Activated T-helper 1 cell treated with anti-CD3 and anti-CD28 coated beads, Interleukin-12 subunit alpha, Interleukin-12 subunit beta, Interleukin-2, Interleukin-4 antibody, amounts not matched to agents 30 ng/mL and 10 ng/mL and 1 ng/mL, durations not matched to agents 14 hours and 24 hours and 36 hours (primary cell): ENCODE measurements at places on chromosomes 1 and 21. TPM values are rescaled to one million over a fixed set of nuclear protein-coding genes. Genes with fewer than 3 reads are reported as not detected.

DISP3 gene
- 0.41 and 0.44 TPM in 2 replicates for total RNA-seq

DNA sequence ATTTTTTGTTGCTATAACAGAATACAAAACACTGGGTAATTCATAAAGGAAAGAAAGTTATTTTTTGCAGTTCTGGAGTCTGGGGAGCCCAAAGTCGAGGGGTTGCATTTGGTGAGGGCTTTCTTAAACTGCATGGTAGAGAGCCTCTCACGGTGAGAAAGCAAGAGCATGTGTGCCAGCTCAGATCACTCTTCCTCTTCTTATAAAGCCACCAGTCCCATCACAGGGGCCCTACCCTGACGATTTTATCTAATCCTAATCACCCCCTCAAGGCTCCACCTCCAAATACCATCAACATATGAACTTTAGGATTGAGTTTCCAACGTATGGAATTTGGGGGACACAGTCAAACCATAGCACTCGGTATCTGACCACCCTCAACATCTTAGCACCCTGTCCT lies 1.0 kb upstream of the STRIP1 start:
- no peaks in the 10 kb centered on the region for H3K27me3 ChIP-seq
- DNase-seq: no peak
- H3K4me3 ChIP-seq: peak overlapping the region; percentile 93
- H3K4me1 ChIP-seq: peaks cover 54% of the 10 kb centered on the region
- peak overlapping the region; percentile 85 for H3K27ac ChIP-seq

- H3K27ac ChIP-seq: no peak overlapping the region
- no peaks in the 10 kb centered on the region for H3K36me3 ChIP-seq
- H3K4me3 ChIP-seq: no peak overlapping the region
- H3K4me1 ChIP-seq: no peaks in the 10 kb centered on the region
Observed at GRCh38 chr1:222299524-222299923, 248.4 kb downstream of the HHIPL2 start.

- no peaks in the 10 kb centered on the region for H3K27me3 ChIP-seq
- H3K4me1 ChIP-seq: no peaks in the 10 kb centered on the region
- no peak overlapping the region for H3K27ac ChIP-seq
- H3K36me3 ChIP-seq: no peaks in the 10 kb centered on the region
- no peak overlapping the region for H3K4me3 ChIP-seq
Observed at GRCh38 chr21:16945580-16945979, 567.3 kb upstream of the CXADR start.

GRCh38 chr1:116477429-116477828 lies 93.4 kb downstream of the CD58 start:
- no peaks in the 10 kb centered on the region for H3K36me3 ChIP-seq
- H3K4me1 ChIP-seq: no peaks in the 10 kb centered on the region
- H3K27ac ChIP-seq: no peak overlapping the region
- no peaks in the 10 kb centered on the region for H3K27me3 ChIP-seq
- H3K4me3 ChIP-seq: no peak overlapping the region

MSH4 gene
- 0.39 and 0.54 TPM in 2 replicates for total RNA-seq

DNA sequence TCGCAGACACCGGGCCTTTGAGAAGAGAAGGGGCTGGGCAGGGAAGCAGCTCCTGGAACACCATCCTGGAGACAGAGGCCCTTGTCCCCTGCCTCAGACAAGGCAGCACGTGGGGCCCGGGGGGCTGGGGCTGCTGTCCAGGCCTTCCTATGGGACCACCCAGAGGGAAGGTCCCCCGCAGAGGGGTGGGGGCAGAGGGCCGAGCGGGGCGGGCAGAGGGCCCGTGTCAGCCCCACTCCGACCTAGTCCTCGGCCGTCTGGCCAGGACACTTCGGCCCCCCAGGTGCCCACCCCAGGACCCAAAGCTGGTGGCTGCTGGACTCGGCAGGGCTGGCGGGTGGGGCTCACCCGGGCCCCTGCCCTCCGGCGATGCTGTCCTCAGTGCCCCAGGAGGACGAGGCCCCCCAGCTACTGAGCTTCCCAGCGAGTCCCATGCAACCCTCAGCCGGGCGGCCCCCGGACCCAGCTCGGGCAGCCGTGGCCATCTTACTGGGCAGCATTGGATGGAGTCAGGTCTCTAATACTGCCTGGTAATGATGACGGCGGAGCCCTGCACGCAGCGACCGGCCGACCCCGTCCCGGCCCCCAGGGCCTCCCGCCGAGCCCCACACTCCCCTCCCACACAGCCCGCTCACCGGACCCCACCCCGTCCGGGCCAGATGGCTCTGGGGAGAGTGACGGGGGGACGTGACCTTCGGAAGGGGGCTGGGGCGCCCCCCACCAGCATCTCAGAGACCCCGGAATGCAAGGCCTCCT lies 6.9 kb upstream of the TTLL10 start:
- peaks cover 6% of the 10 kb centered on the region for H3K4me1 ChIP-seq
- DNase-seq: no peak
- H3K27ac ChIP-seq: no peak overlapping the region

GRCh38 chr1:80154176-80154575 lies 1147.6 kb upstream of the ADGRL4 start:
- H3K27me3 ChIP-seq: no peaks in the 10 kb centered on the region
- no peak overlapping the region for H3K4me3 ChIP-seq
- no peaks in the 10 kb centered on the region for H3K4me1 ChIP-seq
- H3K36me3 ChIP-seq: no peaks in the 10 kb centered on the region
- no peak overlapping the region for H3K27ac ChIP-seq

DNA sequence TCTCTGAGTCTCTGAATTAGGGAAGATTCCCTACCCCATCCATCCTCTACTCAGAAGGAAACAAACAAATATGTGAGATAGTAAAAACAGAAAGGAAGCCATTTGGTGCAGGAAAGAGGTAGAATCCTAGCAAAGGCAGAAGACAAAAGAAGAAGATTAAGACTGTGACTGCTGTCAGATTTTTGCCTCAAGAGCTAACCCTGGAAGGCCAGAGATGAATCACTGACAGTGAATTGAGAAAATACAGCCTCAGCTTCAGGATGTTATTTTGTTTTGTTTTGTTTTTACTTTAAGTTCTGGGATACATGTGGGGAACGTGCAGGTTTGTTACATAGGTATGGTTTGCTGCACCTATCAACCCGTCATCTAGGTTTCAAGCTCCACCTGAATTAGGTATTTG lies 31.7 kb downstream of the DSTYK start:
- no peak for DNase-seq
- no peak overlapping the region for H3K4me3 ChIP-seq
- peaks cover 43% of the 10 kb centered on the region for H3K36me3 ChIP-seq
- peaks cover 39% of the 10 kb centered on the region for H3K4me1 ChIP-seq

RGS18 gene
- not detected in 2 replicates for total RNA-seq

DNA sequence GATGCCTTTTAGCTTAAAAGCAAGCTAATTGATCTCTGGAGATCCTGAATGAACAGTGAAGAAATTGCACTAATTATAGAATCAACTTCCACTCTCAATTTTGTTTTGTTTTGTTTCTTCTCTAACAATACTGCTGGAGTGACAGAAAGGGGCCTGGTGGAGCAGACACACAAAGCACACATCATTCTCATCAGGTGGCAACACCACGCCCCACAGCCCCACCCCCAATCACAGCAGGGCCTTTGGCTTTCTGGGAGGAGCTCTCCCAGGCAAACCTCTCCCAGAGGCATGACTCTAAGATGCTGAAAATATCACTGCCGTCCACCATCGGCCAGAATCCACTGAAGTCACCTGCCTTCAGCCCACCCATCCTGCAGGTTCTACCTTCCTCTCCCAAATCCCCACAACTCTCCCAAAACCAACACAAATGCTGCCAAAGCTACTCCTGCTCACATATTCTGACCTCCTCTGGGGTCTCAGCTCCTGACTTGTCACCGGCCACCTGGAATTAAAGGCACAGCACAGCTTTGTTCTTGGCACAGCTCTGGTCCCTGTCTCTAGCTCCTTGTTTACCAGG lies 120.7 kb downstream of the GRIK3 start:
- no peaks in the 10 kb centered on the region for H3K4me1 ChIP-seq
- H3K27ac ChIP-seq: no peak overlapping the region
- H3K36me3 ChIP-seq: no peaks in the 10 kb centered on the region
- H3K4me3 ChIP-seq: no peak overlapping the region
- H3K27me3 ChIP-seq: no peaks in the 10 kb centered on the region

DNA sequence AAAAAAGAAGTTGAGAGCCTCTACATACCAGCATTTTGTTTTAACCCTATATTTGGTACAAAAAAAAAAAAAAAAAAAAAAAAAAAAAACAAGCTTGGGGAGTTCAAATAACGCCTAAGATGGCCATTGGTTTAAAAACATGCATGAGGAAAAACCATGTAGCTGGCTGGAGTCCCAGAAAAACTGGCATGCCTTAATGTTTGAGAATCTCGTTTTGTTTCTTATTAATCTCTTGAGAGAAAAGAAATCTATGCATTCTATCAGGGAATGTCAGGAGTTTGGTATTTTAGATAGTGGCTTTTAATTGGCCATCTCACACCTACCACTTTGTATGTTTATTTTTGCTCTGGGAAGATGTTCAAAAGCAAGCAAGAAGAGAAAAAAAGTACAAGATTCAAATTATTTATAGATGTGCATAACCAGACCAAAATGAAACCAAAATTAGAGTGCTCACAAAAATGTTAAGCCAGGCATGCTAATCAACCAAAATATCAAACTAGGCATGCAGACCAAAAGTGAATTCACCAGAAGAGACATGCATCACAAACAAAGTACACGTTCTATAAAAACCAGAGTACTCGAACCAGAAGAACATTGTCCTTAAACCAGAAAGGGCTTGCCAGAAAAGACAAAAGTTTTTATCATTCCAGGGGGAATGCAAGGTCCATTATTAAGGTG lies 156.6 kb downstream of the AK5 start:
- H3K27ac ChIP-seq: no peak overlapping the region
- peaks cover 13% of the 10 kb centered on the region for H3K4me1 ChIP-seq
- H3K27me3 ChIP-seq: no peaks in the 10 kb centered on the region
- H3K4me3 ChIP-seq: no peak overlapping the region
- no peaks in the 10 kb centered on the region for H3K36me3 ChIP-seq

NPR1 gene
- total RNA-seq: 0.05 and 0.07 TPM in 2 replicates

DNA sequence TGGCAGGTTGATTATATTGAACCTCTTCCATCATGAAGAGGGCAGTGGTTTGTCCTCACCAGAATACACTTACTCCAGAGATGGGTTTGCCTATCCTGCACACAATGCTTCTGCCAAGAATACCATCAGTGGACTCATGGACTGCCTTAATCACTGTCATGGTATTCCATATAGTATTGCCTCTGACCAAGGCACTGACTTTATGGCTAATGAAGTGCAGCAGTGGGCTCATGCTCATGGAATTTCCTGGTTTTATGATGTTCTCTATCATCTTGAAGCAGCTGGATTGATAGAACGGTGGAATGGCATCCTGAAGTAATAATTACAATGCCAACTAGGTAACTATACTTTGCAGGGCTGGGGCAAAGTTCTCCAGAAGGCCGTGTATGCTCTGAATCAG lies 16.6 kb upstream of the GBP6 start:
- H3K36me3 ChIP-seq: peaks cover 7% of the 10 kb centered on the region
- DNase-seq: no peak
- H3K4me3 ChIP-seq: no peak overlapping the region
- H3K27ac ChIP-seq: no peak overlapping the region
- no peaks in the 10 kb centered on the region for H3K27me3 ChIP-seq

HIVEP3 gene
- 75.4 and 76.7 TPM in 2 replicates for total RNA-seq

GRCh38 chr1:40032240-40032891 lies 8.2 kb upstream of the CAP1 start:
- peak; percentile 24 for DNase-seq
- H3K36me3 ChIP-seq: no peaks in the 10 kb centered on the region
- H3K4me3 ChIP-seq: no peak overlapping the region
- peaks cover 7% of the 10 kb centered on the region for H3K27me3 ChIP-seq

GNAT2 gene
- 0.44 and 1.2 TPM in 2 replicates for total RNA-seq

MYBPH gene
- total RNA-seq: not detected in 2 replicates

- no peak for DNase-seq
- peaks cover 22% of the 10 kb centered on the region for H3K4me1 ChIP-seq
- no peak overlapping the region for H3K4me3 ChIP-seq
- no peaks in the 10 kb centered on the region for H3K27me3 ChIP-seq
- peak overlapping the region; percentile 64 for H3K27ac ChIP-seq
- H3K36me3 ChIP-seq: peaks cover 18% of the 10 kb centered on the region
Observed at GRCh38 chr1:230979952-230980351, 1.1 kb downstream of the ARV1 start.

DNA sequence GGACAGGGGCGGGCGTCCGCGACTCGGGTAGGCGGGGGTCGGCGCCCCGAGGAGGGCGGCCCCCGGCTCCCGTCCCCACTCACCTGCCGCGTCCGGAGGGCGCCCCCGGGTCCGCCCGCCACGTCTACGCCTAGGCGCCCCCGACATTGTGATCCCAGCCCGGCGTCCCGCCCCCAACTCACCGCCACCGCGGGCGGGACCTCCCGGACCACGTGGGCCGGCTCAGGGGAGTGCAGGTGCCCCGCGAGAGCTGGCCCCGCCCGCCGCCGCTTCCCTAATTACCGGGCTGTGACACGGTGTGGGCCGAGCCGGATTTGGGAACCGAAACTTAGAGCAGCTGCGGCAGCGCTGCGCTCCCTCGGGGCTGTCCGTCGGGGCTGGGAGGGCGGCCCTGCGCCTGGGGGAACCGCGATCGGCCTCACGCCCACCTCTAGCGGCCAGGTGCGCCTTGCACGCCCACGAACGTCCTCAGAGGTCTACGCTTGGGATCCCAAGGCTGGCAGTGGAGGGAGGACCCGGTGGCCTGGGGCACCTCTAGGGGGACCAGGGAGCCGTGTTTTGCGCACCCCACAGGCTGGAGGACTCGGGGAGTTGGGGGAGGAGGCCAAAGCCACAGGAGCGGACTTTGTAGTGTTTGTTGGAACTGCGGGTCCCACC lies 521 bp upstream of the NADK start:
- H3K27me3 ChIP-seq: no peaks in the 10 kb centered on the region
- H3K36me3 ChIP-seq: peaks cover 12% of the 10 kb centered on the region
- peak overlapping the region; percentile 78 for H3K4me3 ChIP-seq

DNA sequence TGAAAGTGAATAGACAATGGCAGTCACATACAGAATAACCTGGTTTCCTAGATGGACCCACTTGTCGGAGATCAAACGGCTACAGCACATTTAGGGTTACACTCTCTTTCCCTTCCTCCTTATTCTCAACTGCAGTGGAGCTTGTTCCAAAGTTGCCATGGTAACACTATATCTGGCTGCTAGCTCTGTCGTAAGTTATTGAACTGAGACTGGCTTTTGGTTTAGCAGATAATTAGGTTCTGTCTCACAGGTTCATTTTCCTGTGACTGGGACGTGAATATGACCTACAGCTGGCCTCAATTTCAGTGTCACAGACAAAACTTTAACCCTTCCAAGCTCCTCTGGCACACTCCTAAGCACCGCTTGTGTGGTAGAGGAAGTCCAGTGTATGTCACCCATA lies 875.8 kb downstream of the USP25 start:
- no peaks in the 10 kb centered on the region for H3K36me3 ChIP-seq
- no peak for DNase-seq
- no peak overlapping the region for H3K27ac ChIP-seq
- no peak overlapping the region for H3K4me3 ChIP-seq
- no peaks in the 10 kb centered on the region for H3K27me3 ChIP-seq
- no peaks in the 10 kb centered on the region for H3K4me1 ChIP-seq

CCDC185 gene
- total RNA-seq: not detected in 2 replicates

CYP2J2 gene
- 0.44 and 0.54 TPM in 2 replicates for total RNA-seq

SLX9 gene
- 83.4 and 84.7 TPM in 2 replicates for total RNA-seq

DNA sequence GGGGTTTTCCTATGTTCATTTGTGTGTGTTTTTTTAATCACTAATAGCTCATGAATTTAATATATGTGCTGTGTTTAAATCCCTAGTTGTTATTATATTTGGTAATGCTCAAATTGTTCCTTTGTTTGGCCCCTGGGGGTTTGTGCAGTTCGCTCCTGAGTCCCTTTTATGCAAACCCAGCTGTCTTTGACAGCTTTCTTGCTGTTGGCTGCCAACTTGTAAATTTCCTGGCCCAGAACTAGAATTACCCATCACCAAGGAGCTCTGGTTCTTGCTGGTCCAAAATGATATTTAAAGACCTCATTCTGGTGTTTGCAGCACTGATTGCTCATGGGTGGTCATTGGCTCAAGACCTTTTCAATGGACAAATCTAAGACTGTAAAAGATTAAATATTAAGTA lies 39.6 kb upstream of the PGBD5 start:
- no peak overlapping the region for H3K4me3 ChIP-seq
